Fibroblast of skin of left quadriceps (primary cell): ENCODE measurements at places on chromosomes 2 and 18.

GRCh38 chr2:110744429-110744828 lies 12.1 kb downstream of the ACOXL start:
- DNase-seq: no peak

DNA sequence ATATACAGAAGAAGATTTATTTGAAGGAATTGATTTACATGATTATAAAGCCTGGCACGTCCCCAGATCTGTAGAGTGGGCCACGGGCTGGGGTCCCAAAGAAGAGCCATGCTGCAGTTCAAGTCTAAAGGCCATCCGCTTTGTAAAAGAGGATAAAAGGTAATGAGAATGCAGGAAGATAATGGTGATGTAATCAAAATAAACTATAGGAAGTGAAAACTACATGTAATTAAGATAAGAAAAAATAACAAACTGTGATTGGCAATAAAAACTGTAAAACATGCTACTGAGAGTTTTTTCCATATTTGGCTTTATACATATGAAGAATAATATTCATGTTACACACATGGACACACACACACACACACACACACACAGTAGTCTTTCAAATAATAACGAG lies 59.0 kb upstream of the TMEFF2 start:
- no peak for DNase-seq

- no peak for DNase-seq
Observed at GRCh38 chr18:68965817-68966216, 167.9 kb downstream of the CCDC102B start.

DNA sequence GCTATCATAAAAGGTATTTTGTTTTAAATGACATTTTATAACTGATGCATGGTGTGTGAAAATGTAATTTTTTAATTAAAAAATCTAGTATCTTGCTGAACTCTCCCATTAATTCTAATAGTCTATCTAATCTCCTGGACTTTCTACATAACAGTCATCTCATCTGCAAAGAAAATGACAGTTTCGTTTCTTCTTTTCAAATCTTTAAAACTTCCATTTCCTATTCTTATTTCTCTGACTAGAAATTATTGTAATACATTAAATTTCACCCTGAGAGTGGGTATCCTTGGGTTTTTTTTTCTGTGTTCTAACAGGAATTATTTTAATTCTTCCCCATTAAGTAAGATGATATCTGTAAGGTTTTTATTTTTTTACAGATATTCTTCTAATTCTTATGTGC lies 120.1 kb downstream of the KCNF1 start:
- DNase-seq: no peak

DNA sequence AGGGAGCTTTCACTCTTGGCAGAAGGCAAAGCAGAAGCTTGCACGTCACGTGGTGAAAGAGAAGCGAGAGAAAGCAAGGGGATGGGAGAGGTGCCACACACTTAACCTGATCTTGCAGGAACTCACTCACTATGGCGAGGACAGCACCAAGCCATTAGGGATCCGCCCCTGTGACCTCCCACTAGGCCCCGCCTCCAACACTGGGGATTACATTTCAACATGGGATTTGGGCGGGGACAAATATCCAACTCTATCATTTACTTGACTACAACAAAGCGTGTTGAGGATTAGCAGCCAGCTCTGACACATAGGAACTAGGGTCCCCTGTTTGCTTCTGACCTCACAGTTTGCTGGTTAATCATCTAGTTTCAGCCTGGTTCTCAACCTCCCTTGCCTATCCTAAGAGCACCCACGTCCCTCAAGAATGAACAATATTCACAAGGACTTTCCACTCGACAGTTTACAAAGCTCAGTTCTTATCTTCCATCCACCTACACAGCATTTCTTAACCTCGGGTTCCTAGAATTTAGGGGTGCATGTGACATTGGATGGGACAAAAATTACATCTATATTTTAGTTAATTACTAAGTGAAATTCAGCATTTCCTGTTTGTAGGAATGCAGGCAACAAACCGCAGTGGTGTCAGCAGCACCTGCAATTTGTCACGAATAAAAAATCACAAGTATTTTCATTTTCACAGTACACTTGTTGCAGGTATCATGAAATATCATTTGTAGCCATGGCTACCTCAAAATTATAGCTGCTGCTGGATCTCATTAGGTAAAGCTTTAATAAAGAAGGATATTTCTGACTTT lies 36.0 kb downstream of the LBH start:
- DNase-seq: no peak

GRCh38 chr2:181380581-181380980 lies 76.6 kb upstream of the ITGA4 start:
- DNase-seq: no peak

- DNase-seq: no peak
Observed at GRCh38 chr18:49855711-49856415, 42.5 kb upstream of the ACAA2 start.

DNA sequence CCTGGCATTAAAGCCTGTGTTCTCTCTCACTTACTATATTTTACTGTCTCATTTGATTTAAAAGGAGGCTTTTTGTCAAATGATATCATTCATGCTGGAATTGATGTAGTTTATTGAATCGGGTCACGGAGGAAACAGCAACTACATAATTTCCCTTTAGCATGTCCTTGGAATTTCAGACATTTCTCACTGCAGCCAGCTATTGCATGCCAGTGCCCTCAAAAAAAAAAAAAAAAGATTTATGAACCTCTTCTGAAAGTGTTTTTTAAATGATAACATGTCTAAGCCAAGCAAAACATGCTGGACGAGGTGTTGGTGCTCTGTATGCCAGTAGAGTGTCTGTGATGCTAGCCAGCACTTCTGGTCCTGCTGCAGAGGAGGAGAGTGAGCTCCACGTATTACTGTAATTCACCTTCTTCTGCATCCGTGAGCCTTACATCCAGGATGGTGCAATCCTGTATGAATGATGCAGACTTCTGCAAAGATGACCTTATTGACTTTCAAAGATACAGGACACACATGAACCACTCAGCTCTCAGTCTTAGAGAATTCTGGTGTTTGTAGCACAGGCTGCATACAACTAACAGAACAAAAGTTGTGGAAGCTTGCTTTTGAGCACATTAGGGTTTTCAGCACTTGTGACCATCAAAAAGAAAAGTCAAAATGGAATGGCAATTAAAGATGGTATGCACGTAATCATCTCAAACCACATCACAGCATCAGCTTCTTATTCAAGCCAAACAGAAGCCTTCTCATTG lies 31.1 kb downstream of the UGP2 start:
- DNase-seq: no peak

DNA sequence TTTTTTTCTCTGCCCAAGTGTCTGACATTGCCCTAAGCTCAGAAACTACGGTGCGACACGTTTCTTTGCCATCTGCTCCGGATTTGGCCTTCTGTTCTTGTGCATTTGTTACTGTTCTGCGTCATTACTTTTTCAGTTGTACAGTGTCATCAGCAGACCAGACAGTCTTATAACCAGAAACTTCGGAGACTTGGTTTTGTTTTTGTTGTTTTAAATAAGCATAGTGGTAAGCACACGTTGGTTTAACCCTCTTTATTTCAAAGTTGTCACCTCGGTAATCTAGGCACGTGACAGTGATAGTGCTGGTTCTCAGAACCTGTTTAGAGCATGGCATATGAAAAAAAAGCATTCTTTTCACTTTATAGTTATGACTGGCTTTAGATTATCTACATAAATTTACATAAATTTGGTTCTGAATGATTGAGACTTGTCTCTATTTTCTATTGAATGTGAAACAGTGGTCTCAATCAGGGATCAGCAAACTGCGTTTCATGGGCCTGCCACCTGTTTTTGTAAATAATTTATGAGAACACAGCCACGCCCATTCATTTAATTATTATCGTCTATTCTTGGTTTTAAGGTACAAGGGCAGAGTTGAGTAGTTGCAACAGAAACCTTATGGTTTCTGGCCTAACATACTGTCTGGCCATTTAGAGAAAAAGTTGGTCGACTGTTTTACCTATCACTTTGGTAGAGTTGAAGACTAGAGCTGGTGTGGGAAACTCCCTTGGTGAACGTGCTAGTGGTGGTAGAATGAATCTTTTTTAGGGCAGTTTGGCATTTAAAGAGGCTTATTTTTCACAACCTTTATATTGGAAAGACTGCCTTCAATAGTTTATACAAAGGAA lies 106.5 kb downstream of the ZNF532 start:
- no peak for DNase-seq

DNA sequence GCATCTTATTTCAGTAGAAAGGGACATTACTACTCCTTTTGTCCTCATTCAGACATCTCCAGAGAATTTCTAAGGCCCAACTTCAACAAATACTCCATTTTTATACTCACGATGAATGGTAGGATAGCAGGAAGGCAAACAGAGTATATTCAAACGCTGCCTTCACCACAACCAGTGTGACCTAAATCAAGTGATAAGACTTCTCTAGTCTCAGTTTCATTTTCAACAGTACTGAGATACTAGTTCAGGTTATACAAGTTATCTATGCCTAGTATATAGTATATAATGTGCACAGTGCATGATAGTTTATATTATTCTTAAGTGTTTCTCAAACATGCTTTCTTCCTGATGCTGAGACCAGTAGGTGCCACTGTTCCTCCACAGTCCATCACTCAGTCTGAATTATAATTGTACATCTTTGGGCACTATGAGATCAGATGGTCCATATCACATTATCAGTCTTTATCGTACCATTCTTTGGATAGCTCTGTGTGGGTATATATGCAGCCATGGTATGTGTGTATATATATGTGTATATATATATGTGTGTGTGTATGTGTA lies 66.3 kb upstream of the RPE start:
- no peak for DNase-seq

DNA sequence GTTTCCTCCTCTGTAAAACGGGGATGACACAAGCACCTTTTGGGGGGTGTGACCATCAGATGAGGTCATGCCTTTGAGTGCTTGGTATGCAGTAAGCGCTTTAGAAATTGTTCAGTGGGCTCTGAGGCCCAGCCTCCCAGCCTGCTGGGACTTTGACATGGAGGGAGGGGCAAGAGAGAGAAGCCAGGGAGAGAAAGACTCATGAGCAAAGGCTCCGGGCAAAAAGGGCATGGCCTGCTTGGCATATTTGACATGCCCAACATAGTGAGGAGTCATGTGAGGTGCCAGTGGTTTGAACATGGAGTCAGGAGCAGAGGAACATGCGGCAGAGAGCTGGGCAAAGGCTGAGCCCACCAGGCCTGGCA lies 14.0 kb downstream of the TNS1 start:
- DNase-seq: no peak
